Stimulated activated CD8-positive, alpha-beta memory T cell treated with anti-CD3 and anti-CD28 coated beads, Interleukin-4, amount 100 ng/mL, for 24 hours (primary cell): ENCODE measurements at places on chromosomes 6 and 20.

DNA sequence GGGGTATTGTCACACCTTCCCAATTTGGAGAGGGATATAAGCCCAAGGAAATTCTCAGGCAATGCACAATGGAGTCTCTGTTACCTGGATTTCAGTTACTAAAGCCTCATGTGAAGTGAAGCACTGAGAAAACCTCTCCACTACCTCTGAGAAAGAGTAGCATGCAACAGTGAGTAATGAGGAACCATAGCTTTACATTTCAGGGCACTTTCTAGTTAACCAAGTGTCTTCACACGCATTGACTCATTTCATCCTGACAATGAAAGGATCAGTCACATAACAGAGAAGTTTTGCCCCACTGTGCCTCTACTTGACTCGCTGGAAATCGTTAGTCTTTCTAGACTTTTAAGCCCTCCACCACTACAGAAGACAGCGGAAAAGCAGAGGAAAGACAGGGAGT is 86.2 kb upstream of the ARID1B start:
- DNase-seq: no peak

DNA sequence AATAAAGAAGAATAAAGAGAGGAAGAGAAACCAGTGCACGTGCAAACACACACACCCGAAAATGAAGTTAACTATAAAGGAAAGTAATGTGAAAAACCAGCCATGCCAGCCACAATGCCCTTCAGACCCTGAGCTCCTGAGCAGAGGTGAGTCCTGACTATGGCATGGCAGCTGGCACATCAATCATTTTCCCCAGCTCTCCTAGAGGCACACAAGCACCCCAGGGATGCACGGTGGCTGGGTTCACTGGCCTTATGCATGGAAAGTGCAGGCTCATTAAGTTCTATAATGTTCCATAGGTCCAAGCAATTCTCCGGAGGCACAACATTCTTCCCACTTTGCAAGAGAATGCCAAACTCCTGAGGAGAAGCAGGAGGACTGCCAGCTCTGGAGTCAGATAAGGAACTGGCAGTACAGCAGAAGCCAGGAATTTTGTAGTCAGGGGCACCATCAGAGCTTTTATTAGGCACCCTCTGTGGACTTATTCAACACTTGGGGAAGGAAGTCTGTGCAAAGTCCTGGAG is 175.0 kb upstream of the PRDM1 start:
- DNase-seq: no peak

- DNase-seq: no peak
These were observed 31.1 kb downstream of the MYB start for GRCh38 chr6:135212020-135212806.

GRCh38 chr6:45031601-45032000 is 296.5 kb upstream of the RUNX2 start:
- DNase-seq: no peak

- DNase-seq: no peak
These were observed 110.2 kb downstream of the NKAIN2 start for GRCh38 chr6:123913863-123914262.

DNA sequence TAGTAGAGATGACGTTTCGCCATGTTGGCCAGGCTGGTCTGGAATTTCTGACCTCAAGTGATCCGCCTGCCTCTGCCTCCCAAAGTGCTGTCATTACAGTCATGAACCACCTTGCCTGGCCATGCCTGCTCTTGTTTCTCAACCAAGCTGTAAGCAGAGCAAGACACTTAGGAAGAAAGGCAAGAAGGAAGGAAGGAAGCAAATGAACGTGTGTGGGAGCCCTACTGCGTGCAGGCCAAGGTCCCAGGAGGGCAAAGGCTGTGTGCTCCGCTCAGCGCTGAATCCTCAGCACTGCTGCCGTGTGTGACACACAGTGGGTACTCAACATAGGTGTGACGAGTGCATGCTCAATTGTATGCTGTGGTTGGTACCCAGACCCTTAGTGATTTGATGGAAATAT is 47.4 kb downstream of the SULF2 start:
- no peak for DNase-seq

GRCh38 chr20:23659989-23660837 is 22.5 kb upstream of the CST3 start:
- no peak for DNase-seq

DNA sequence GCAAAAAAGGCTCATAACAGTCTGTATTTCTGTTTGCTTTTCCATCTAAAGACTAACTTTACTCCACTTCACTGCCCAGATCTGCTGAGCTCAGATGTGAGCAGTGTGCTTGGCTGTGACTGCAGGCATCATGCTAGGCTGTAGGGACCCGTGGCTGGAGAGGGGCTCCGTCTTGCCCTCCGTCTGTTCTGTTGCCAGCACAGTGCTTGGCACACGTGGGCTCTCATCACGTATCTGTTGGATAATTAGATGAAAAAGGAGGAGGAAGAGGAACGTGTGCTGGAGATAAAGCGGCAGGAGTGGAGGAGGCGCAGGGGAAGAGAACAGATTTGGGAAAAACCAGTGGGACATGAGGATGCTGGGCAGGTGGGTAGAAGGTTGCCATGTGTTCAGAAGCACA is 57.6 kb upstream of the IER3 start:
- DNase-seq: no peak

DNA sequence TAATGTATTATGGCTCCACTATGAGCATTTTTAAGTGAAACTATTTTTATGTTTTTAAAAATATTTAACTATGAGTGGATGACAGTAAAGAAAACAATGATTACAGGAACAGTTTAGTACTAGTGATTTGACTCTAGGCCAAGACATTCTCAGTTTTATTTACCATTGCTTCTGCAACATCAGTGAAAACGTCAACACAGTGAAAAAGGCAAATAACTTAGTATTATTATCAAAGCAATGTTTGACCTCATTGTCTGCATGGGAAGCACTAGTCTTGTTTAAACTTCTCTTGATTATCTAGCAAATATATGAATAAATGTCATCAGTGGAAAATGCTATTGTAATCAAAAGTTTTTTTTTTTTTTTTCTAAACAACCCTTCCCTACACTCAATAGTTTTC is 165.0 kb downstream of the HTR1B start:
- no peak for DNase-seq

DNA sequence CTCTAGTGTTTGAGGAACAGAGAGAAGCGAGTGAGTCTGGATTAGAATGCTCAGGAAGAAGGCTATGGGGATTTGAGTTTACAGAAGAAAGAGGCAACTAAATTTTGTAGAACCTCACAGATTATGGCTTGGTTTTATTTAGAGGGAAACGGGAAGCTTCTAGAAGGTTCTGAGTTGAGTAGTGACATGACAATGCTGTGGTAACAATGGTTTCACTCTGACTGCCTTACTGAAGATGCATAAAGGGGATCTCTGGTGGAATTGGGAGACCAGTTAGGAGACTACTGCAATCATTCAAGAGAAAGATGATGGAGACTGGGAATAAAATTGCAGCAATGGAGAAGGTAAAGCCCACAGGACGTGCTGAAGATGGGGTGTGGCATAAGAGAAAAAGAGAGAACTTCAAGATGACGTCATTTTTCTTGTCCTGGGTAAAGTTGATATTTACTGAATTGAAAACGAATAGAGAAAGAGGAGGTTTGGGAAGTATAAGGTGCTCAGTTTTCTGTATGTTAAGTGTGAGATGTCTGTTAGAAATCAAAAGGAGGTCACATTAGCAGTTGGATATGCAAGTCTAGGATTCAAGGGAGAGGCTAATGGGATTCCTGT is 710.1 kb upstream of the NRSN1 start:
- no peak for DNase-seq

DNA sequence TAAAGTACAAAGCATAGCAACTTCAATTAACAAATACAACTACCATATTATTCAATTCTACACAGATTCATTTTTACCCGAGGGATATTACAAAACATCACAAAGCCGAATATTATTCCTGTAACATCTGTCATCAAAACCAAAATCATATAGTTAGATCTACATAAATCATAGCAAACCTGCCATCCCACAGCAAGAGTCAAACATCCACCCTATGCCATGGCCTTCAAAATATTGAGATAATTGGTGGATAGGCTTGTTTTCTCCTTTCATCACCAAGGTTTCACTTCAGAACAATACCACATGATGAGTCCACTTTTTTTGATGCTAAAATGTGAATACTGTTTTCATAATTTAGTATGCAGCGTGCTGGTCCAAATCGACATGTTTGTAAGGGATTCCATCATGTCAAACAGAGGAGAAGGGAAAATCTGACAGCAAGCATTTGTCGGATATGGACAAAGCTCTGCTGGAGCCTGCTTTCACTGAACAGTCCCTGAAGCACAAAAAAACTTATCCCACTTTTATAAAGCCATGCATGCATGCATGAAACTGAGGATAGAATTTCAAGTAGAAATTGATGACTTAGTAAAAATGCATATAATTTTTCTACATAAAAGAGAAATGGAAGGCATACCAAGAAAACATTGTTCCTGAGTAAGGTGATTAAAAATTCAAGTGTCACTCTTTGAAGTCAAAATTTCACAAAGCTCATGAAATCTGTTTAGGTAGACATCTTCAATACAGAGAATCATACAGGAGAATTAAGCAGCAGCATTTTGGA is 494.1 kb downstream of the HACE1 start:
- DNase-seq: no peak

- DNase-seq: no peak
These were observed 83.2 kb downstream of the MDGA1 start for GRCh38 chr6:37614491-37614890.

- DNase-seq: no peak
These were observed 32.1 kb downstream of the DSTN start for GRCh38 chr20:17601957-17602356.

DNA sequence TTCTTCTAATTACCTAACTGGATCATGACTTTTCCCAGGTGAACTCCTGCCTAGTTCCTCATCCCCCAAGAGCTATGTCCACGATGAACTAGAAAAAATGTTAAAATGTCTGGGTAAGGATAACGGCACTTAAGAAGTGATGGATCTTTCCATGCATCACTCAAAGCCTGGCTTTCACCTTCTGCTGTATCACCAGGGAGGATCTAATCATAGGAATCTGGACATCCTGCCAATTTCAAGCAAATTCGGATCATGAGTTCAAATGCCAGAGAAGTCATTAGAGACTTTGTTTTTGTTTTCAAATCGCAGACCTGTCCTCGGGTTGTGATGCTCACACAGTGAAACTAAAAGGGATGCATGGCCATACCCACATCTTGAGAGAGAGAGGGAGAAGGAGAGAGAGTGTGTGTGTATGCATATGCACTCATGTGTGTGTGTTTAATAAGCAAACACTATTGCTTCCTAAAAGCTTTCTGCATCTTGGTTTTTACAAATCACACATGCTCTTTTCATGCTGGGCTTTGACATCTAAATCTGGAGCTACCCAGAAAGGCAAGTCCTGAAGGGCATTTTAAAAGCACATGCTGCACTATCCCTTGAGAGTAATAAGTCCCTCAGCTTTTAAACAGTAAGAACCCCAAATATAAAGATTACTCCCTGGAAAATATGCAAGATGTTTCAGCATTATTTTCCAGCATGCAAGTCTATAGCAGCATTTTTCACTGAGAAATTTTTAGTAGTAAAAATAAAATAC is 524.6 kb upstream of the NOX3 start:
- DNase-seq: no peak

GRCh38 chr6:136701045-136701444 is 91.2 kb downstream of the MAP3K5 start:
- no peak for DNase-seq

- DNase-seq: no peak
These were observed 258.5 kb downstream of the EYA4 start for GRCh38 chr6:133499662-133500061.

- no peak for DNase-seq
These were observed 58.2 kb downstream of the IRF4 start for GRCh38 chr6:449486-450419.

GRCh38 chr6:98909236-98909635 is 38.5 kb downstream of the FBXL4 start:
- DNase-seq: no peak
